ENCODE measurements at places on chromosomes 3 and 15. TPM values are rescaled to one million over a fixed set of nuclear protein-coding genes. Genes with fewer than 3 reads are reported as not detected.

DNA sequence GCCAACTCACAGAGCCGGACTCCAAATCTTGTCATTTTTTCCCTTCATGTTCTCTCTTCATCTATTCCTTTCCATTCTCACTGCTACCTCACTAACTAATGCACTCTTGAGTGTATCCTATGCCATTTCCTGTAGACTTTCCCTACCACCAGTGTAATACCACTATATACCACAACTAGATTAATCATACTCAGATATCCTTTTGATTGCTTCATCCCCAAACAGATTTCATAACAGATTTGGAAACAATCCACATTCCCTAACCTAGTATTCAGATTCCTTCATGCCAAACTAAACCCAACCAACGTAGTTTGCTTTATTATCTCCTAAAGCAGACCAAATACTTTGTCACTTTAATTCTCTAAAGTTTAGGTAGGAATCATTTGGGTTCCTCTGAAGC, 2.6 kb upstream of the PLOD2 start:
- DNase-seq = peak; percentile 94

- DNase-seq = no peak
Measured at GRCh38 chr3:121660356-121661171, at the start of gene HCLS1. Gene HCLS1, minus strand, starts transcription at chr3:121660903. Its CDS starts 2,556 bp downstream, at chr3:121658347.

DNA sequence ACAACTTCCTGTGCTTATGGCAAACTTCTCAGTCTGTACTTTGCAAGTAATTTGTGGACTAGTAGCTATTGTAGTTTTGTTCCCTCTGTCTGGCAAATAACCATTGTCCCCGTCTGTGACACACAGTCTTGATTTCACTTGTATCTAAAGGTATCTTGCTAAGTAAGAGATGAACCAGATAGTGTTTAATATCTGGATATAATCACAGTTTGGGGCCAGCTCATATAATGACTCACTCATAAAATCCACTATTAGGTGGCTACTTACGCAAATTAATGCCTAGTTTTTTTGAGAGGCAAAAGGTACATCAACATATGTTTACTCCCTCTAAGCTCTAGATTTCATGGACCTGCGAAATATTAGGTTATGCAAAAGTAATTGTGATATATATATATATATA, 30.4 kb downstream of the VGLL3 start:
- DNase-seq = no peak

DNA sequence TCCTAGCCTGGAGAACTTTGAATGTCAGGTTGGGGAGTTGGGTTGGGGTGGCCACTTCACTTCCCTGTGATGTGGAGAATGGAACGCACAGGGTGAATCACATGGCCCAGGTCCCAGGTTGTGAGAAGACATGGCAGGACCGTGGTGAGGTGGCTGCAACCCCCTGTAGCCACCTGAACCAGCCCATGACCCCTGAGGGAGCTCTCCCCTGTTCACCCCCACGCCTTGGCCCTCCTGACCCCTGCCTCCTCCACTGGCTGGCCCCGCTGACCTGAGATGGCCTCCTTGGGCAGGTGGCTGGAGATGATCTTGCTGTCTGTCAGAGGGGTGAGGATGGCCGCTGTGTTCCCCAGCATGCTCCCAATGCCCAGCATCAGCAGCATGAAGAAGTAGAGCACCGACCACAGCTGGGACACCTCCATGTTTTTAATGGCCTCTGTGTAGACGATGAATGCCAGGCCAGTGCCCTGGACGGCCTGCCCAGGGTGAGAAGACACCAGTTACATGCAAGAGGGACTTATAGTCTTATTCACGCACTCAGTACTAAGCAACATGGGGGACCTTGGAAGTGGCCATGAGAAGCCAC, 31.0 kb downstream of the SLC6A20 start:
- no peak for DNase-seq

GRCh38 chr3:159865041-159865579, 123.5 kb upstream of the IL12A start:
- peak; percentile 40 for DNase-seq

- DNase-seq = no peak
Measured at GRCh38 chr3:193884652-193885051, 251.3 kb upstream of the HES1 start.

DNA sequence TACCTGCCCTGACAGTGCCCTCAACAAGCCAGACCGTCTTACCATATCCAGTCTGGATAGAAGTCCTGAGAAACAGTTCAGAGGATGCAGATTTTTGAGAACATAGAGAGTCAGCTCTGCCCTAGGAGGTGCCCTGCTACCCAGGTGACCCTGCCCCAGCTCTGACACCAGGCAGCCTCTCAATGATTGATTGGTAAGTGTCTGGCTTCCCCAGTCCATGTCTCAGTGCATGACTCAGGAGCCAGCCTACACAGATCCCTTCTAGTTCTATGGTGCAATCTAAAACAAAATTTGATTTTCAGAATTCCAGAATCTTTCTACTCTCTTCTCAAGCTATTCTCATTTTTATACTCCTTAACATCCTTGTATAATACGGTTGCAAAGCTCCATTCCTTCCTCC, 292.1 kb downstream of the VPS13C start:
- DNase-seq = no peak

The VPS18 gene
- 32.3 TPM for total RNA-seq

The OR5K2 gene
- not detected for total RNA-seq

GRCh38 chr3:46938118-46938517, 38.4 kb downstream of the CCDC12 start:
- no peak for DNase-seq

- DNase-seq = no peak
Measured at GRCh38 chr3:11470031-11470853, 173.5 kb downstream of the VGLL4 start.

- DNase-seq = no peak
Measured at GRCh38 chr3:69058180-69058946, 6.2 kb upstream of the TMF1 start.

DNA sequence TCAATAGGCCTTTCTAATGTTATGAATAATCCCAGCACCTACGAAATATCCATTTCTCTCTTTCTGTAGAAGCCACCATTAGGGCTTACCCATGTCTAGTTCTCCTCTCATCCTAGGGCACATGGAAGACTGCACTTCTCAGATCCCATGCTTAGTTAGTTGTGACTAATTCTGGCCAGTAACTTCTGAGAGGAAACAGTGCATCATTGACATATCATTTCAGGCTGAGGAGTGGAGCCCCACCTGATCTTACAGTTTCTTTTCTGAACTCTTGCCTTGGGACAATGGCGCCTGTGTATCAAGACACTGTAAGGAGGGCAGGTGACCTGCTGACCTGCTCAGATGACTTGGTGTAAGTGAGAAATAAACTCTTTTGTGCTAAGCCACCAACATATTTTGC, 39.4 kb upstream of the TBL1XR1 start:
- DNase-seq = peak; percentile 52

DNA sequence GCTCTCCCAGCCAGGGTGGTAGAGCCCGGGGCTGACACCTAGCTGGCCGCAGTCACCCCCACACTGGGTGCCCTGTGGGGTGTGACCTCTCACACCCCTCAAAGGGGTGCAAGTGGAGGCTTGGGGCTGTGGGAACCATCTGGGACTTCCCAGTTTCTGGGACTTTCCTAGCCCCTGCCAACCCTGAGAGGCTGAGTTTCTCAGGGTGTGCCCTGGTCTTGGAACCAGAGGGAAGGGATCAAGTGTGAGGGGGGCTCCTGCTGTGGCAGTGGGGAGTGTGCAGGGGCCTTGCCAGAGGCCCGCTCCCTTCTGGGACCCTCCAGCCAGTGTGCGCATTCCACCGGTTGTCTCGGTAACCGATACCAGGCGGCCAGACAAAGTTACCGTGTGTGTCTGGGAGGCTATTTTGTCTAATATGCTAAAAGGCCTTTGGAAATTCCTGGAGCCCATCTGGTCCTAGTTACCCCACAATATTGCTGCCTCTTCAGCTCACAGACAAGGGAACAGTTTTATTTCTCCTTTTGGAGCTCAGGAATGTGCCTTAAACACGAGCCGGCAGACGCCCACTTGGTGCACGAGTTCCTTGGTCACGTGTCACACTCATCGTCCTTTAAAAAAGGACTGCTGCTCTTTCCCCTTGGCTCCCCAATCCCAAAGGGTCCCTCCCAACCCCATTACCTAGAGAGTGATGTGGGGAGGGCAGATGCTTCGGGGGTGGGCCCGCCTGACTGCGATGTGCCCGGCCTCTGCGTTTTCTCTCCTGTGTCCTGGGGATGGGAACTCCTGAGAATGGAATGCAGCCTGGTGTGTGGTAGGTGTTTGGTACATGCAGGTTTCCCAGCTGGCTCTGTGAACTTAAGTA, 33.2 kb downstream of the HDAC11 start:
- DNase-seq = peak; percentile 17

- no peak for DNase-seq
Measured at GRCh38 chr15:28026764-28027713, 72.1 kb downstream of the OCA2 start.

- DNase-seq = no peak
Measured at GRCh38 chr3:56858331-56858730, 56.6 kb upstream of the ARHGEF3 start.

- peak; percentile 91 for DNase-seq
Measured at GRCh38 chr3:124248471-124249028, 256.6 kb upstream of the ROPN1 start.

DNA sequence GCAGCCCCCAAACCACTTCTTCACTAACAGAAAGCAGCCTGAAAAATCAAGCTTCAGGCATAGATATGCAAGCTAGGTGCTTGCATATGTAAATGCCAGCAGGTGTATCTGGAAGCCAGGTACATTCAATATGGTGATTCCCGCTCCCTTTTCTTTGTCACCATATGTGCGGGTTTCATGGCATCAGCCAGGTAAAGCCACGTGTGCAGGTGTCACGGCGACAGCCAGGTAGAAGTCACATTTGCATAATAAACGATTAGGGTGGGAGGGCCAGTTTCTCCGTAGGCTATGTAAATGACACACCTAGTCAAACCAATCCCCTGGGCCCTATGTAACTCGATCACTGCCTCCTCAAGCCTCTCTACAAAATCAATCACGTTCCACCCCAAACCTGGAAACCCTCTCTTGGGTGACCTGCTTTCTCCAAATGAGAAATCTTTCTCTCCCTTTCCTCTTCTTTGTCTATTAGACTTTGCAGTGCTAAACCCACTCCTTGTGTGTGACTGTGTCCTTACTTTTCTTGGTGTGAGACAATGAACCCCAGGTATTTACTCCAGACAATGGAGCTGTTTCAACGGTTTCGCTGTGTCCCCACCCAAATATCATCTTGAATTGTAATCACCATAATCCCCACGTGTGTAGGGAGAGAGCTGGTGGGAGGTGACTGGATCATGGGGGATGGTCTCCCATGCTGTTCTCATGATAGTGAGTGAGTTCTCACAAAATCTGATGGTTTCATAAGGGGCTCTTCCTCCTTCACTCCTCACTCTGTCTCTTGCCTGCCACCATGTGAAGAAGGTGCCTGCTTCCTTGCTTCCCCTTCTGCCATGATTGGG, 44.6 kb downstream of the ONECUT1 start:
- DNase-seq = no peak

DNA sequence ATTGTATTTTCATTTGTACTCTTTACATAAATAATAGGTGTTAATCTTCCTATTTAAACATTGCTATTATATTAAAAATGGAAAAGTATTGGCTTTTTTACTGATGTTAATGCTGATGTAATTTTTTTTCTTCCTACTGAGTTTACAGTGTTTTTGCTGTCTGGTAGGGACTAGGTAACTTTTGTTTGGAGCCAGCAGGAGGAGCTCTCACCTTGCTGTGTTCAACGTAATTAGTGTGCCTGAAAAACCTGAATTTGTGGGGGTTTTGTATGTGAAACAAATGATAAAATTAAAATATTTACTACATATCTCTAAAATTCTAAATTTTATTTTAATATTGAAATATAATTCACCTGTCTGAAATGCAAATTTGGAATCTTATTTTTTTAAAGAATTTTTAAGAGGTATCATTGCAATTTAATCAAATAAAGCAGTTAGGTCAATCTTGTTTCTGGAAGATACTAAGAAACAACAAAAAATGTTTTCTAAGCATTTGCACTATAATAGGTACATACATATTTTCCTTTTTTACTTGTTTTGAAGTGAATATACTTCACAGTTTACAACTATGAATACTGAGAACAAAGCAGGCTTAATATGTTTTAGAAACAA, 48.8 kb downstream of the EPHA6 start:
- peak; percentile 2 for DNase-seq

- DNase-seq = no peak
Measured at GRCh38 chr15:93649691-93650235, 560.8 kb upstream of the RGMA start.

DNA sequence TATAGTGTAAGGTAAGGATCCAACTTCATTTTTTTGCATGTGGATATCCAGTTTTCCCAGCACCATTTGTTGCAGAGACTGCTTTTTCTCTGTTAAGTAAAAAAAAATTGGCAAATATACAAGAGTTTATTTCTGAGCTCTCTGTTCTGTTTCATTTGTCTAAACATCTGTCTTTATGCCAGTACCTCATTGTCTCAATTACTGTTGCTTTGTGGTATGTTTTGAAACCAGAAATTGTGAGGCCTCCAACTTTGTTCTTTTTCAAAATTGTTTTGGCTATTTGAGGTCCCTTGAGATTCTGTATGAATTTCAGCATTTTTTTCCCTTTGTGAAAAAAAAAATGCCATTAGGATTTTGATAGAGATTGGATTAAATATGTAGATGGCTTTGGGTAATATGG, 150.5 kb downstream of the MINAR1 start:
- no peak for DNase-seq

GRCh38 chr3:75272691-75273090, 391.4 kb upstream of the FRG2C start:
- peak; percentile 71 for DNase-seq

DNA sequence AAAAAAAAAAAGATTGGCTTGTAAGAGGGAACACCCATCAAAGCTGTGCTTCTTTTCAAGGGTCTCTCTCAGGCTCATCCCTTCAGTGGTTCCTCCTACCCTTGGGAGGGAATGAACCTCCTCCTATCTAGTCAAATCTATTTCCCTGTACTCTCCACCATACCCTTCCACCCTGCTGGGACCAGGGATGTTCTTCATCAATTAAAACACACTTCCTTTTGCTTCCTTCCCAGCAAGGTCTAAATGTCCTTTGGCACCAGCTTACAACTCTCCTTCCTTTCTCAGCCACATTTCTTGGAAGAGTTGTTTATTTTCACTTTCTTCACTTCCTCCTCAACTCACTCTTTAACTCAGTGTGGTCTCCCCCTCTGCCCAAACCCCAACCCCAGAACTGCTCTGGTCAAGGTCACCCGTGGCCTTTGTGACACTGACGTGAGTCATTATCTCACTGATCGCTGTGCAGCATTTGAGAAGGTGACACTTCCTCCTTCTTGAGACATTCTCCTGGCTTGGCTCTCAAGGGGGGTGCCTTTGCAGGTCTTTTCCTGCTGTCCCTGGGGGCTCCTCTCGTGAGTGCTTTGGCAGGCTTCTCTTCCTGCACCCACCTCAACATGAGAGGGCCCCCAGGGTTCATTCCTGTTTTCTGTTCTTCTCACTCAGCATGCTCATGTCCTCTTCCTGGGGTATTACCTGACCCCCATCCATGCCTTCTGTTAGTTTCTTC, 210.5 kb upstream of the TLE3 start:
- no peak for DNase-seq

The NBEAL2 gene
- total RNA-seq = 2.2 TPM

The A4GNT gene
- total RNA-seq = not detected

The NRG4 gene
- total RNA-seq = not detected

- no peak for DNase-seq
Measured at GRCh38 chr3:138222942-138223287, 35.8 kb downstream of the ARMC8 start.

The EOMES gene
- not detected for total RNA-seq

The NANOGP8 gene
- total RNA-seq = not detected

GRCh38 chr15:69059557-69059943, 45.1 kb downstream of the NOX5 start:
- no peak for DNase-seq

Data from IMR-90 (cell line).